ENCODE measurements at places on chromosomes 5 and 9.
A peak's percentile ranks its signal among the peaks of the same experiment; 100 is the strongest.

DNA sequence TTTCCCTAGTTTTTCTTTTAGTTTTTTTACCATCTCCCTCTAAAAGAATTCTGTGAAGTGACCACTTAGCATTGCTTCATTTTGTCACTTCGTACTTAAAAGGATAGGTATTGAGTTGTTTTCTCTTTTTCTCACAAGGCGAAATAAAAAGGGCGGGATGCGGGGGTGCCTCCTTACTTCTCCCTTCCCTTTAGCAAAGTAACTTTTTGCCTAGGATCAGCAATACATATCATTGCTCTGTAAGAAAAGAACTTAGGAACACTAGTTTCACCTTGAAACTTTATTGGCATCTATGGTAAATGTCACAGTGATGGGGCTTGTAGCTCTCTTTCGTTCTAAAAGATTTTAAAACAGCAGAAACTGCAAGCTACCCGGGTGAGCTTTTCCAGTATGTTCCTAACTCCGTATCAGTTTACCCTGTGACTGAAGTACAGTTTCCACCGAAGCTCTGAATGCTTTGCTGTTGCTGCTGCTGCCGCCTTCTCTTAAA, 4.1 kb downstream of the PRDM6 start:
- no peak for DNase-seq

GRCh38 chr5:38867032-38867398, 21.2 kb downstream of the OSMR start:
- no peak for DNase-seq

GRCh38 chr9:88044200-88044599, 69.9 kb upstream of the CDK20 start:
- DNase-seq = no peak

GRCh38 chr5:141681695-141682641, at the start of gene ARAP3:
ARAP3 (minus strand) TSS chr5:141682230; CDS start chr5:141680486, 1,744 bp downstream.
- peak; percentile 95 for DNase-seq

- DNase-seq = no peak
Observed at GRCh38 chr5:135010502-135011354, 23.3 kb downstream of the PITX1 start.

Data from posterior vena cava (tissue), 2 donors.